ENCODE measurements at places on chromosomes 7 and 10.

DNA sequence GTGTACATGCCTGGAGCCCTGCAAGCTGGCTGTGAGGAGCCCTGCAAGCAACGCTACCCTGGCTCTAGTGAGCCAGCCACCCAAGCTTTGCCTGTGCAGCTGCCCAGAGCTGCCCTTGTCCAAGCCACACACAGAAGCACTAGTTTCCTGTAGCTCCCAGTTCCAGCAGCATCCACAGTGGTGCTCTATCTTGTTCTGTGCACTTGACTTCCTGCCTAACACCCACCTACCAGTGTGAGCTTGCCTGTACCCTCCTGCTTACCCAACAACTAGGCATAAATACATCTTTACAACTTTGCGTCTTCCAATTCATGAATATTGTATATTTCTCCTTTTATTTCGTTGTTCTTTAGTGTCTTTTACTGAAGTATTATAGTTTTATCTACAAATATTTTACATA, 32.2 kb upstream of the ZNF518A start:
- DNase-seq, result no peak

GRCh38 chr10:70478191-70479164, at the start of gene PALD1:
Gene PALD1 (plus strand): TSS chr10:70478767. CDS start chr10:70525952, 47,185 bp downstream.
- peak; percentile 24 for DNase-seq

- DNase-seq, result no peak
These were observed 125.8 kb downstream of the NEUROD6 start for GRCh38 chr7:31214751-31215150.

DNA sequence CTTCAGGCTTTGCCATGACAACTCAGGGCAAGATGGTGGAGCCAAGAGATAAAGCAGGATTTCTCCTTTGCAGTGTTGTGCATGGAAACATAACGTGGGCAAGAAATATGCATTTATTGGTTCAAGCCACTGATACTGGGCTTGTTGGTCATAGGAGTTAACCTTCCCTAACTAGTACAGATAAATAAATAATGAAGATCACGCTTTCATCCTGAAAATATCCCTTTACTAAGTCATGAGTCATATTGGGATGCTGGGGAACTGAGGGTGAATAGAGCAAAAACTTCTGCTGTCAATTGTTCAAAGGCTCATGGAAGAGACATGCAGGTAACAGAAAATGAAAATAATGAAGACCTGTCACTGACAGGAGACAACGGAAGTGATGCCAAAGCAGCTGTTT, 55.5 kb downstream of the TES start:
- DNase-seq, result no peak
